ENCODE measurements at places on chromosomes 4 and X. TPM values are rescaled to one million over a fixed set of nuclear protein-coding genes. Genes with fewer than 3 reads are reported as not detected.

GRCh38 chrX:118347736-118348135 is 1.8 kb downstream of the WDR44 start:
- no peak for DNase-seq

- no peak for DNase-seq
These were observed 146.8 kb downstream of the FSTL5 start for GRCh38 chr4:162016991-162017390.

DNA sequence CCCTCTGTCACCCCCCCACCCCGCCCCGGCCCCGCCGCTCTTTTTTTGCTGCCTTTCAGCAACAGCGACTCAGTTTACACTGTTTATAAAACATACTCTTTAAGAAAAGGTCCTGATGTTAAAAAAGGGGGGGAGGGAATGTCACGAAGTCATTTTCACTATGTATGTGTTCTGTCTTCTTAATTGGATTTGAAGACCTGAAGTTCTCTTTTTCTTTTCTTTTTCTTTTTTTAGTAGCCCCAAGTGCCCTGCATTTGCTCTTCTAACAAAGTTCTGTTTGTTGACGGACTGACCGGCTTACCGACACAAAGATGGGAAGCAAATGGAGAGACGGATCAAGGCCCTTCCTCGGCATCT is 2.5 kb upstream of the CITED1 start:
- DNase-seq = no peak

DNA sequence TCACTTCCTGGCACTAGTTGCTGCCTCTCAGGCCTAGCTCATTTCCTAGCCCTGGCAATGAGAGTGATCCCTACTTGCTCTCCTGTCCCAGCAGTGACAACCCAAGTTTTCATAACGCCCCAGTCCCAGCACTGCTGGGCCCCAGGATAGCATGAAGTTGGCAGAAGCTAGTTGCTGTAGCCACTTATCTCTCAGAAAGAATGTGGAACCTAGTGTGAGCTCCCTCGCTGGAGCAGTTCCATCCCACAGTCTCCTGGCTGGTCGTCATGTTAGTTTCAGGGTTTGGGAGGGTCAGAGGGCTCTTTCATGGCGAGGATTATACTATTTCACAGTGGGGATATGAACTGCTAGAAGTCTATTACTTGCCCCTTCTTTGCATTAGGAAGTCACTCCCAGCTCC is 5.1 kb downstream of the PF4 start:
- DNase-seq = no peak

GRCh38 chr4:119672938-119673337 is 44.3 kb upstream of the PDE5A start:
- DNase-seq = no peak

DNA sequence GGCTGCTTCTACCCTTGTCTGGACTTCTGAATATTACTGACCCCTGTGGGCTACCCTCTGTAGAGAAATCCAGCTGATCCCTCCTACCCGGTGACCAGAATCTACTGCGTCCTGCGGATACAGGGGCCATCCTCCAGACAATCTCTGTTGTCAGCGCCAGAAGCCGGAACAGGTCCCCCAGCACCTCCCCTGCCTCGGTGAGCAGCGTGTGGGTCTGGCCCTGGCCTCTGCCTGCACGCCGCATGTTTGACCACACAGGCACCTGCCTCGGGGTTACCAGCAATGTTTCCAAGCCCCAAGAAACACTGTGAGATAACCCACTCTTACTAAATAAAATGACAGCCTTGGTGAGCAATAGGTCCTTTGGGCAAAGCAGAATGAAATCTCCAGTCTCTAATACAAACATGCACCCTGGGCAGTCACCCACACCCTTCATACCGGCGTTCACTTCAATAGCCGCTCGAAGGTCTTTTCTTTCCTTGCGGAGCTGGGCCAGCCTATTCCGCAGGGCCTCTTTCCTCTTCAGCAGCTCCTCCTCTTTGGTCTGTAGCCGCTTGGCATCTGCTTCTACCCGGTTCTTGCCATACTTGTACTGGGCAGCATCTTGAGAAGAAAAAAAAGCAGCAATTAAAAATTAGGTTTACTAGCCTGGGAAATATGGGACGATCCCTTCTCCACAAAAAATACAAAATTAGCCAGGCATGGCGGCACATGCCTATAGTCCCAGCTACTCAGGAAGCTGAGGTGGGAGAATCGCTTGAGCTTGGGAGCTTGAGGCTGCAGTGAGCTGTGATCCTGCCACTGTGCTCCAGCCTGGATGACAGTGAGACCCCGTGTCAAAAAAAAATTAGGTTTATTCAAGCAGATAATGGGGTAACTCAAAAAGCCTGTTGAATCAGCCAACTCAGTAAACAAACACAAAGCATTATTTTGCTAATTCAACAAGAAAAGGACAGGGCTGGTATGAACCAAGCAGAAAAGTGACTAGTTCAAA is 165.1 kb downstream of the AFAP1 start:
- no peak for DNase-seq

- no peak for DNase-seq
These were observed 164.7 kb downstream of the PCDH18 start for GRCh38 chr4:137367620-137368019.

DNA sequence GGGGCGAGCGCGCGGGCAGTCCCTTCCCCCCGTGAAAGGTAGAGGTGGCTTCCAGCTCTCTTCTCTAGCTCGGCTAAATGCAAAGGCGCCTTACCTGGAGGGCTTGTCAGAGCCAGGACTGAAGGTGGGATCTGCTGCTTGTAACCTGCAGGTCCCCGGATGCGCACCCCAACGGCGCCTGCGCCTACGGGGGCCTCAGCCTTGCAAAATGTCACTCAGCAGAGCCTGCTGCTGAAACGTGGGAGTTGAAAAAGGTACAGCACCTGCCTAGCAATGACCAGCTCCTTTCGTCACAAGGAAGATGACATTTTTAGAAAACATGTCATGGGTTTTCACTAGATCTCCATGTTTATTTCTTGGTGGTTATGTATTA is 583 bp downstream of the ABHD18 start:
- peak; percentile 40 for DNase-seq

DNA sequence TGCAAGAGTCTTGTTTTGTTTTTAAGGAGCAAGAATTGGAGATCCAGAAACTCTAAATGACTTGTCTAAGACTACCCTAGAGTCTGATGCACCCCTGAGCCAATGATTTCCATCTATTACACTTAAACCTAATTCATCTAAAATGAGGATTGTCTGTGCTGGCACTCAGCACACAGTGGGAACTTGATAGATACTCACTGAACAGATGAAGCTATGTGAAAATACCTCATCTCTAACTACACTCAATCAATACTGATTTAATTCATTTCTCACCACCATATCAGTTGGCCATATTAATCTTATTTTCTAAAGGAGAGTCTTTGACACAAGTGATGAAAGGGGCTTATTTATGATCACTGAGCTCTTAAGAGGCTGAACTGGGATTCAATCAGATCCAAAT is 262.1 kb downstream of the HS3ST1 start:
- DNase-seq = no peak

PRR32 gene
- total RNA-seq = not detected

SPARCL1 gene
- 539 TPM for total RNA-seq

TMPRSS11B gene
- total RNA-seq = not detected

RHOH gene
- total RNA-seq = 7.9 TPM

CLRN2 gene
- not detected for total RNA-seq

TMEM271 gene
- total RNA-seq = not detected

PPARGC1A gene
- total RNA-seq = 28.9 TPM

PPP2R2C gene
- 0.49 TPM for total RNA-seq
